ENCODE measurements at places on chromosomes 6 and 20. TPM values are rescaled to one million over a fixed set of nuclear protein-coding genes. Genes with fewer than 3 reads are reported as not detected.

GRCh38 chr20:2397091-2397490 lies 16.4 kb downstream of the TGM6 start:
- no peak for DNase-seq

DNA sequence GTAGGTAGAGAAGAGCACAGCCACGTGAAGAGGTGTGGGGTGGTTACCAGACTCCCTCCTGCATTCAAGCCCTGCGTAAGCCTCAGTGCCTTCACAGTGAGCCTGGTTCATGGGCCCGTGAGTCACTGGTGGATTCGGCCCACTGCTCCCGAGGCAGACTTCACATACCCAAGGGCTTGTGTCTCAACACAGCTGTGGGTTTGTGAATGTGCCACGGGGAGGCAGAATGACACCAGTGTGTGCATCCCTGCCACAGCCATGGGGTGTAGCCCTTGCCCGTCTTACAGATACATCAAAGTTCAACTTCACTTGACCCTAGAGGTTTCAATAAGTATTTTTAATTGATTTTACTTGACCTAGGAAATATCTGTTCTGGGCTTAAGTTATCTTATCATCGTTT lies 108.5 kb downstream of the MAP3K4 start:
- DNase-seq = no peak

DNA sequence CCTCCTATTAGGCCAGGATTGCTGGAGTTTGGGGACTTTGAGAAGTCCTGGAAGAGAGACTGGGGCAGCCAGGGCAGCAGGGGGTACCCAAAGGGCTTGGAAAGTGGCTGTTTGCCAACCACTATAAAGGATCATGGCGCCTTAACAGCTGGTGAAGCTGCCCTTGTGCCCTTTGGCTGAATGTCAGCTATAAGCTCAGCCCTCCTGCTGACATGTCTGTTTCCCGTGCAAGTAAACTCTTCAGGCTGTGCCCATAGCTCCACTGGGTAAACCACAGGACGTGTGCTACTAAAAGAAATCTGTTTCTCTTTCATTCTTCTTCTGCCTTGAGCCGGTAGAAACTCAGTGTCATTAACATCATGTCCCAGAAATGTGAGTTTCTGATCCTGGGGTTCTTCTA lies 97.3 kb downstream of the CAP2 start:
- peak; percentile 5 for DNase-seq

Gene MYT1
- total RNA-seq = 0.12 TPM

Gene CENPW
- total RNA-seq = 44.1 TPM
